ENCODE measurements at places on chromosomes 7 and 10.

DNA sequence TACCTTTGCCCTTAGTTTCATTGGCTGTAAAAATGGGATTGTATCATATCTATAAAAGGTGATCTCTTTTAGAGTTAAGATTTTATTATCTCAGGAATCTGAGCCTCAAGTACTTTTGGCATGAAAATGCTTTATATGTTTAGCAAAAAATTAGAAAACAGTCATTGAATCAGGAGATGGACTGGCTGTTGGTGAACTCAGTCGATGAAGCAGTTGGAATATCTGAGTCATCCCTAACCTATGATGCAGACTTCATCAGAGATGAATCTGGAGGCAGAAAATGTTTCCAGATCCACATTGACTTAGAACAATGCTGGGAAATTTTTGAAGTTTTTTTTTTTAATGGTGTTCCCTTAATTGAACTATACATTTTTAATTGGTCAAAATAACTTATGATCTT, 228.5 kb downstream of the SLC25A13 start:
- DNase-seq = no peak

GRCh38 chr10:16901106-16901505, 83.9 kb upstream of the RSU1 start:
- no peak for DNase-seq

DNA sequence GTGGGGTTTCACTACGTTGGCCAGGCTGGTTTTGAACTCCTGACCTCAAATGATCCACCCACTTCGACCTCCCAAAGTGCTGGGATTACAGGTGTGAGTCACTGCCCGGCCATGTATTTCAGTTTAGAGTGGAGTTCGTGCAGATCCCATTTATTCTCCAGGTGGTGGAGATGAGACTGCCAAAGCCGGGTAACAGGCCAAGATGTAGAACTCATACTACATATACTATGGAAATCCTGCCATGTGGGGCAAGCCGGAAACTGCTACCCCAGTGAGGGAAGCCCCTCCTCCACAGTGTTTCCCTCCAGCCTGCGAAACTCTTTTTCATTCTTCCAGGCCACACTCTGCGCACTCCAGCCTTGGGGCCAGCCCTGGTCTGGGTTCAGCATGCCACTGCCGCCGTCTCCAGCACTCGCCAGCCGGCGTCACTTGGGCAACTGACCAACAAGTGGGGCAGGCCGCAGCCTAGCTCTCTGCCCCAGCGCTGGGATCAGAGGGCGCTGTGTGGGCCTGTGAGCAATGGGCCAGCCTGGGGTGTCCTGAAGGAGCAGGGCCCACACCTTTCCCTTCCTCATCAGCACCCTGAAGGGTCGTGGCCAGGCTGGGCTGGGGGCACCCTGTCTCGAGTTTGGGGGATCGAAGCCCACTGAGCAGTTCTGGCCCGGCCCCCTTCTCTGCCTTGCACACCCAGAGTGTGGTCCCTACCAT, 122.0 kb downstream of the TRRAP start:
- no peak for DNase-seq

- no peak for DNase-seq
These were observed 47.8 kb downstream of the NRCAM start for GRCh38 chr7:108408296-108408991.

- no peak for DNase-seq
These were observed 61.5 kb downstream of the NKX6-2 start for GRCh38 chr10:132724446-132724845.

GRCh38 chr7:83455612-83456011, 193.3 kb downstream of the SEMA3E start:
- DNase-seq = no peak

DNA sequence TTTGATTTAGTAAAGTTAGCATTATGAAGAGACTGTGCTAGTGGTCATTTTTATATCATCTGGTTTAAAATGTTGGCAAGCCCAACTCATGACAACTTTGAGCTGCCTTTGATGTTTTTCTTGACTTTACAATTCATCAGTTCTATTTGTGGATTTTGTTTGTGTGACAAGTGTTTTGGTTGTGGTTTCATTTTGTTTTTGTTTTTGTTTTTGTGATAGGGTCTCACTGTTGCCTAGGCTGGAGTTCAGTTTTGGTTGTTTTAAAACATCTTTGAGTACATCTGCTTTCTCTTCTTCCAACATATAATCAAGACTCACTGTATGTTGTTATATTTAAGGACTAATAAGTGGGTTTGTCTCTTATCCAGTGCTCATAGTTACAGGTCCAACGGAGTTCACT, 17.6 kb upstream of the SFR1 start:
- DNase-seq = no peak

- DNase-seq = no peak
These were observed 88.7 kb downstream of the UBE2H start for GRCh38 chr7:129864042-129864441.

DNA sequence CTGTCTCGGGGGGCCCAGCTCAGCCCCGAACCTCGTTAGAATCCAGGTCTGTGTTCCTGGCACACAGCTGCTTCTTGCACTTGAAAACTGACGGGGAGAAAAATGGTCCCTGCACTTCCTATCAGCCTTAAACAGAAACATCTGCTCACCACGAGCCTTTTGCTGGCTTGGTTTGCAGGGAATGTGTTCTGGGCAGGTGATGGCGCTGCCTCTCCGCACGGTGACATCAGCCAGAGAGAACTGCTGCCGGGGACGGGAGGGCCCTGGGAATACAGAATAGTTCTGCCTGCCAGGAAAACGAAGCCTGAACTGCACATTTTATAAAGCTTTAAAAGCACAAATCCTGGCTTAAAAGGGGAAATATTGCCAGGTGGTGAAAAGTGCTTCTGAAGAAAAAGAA, 622.5 kb downstream of the TYW1 start:
- peak; percentile 33 for DNase-seq

DNA sequence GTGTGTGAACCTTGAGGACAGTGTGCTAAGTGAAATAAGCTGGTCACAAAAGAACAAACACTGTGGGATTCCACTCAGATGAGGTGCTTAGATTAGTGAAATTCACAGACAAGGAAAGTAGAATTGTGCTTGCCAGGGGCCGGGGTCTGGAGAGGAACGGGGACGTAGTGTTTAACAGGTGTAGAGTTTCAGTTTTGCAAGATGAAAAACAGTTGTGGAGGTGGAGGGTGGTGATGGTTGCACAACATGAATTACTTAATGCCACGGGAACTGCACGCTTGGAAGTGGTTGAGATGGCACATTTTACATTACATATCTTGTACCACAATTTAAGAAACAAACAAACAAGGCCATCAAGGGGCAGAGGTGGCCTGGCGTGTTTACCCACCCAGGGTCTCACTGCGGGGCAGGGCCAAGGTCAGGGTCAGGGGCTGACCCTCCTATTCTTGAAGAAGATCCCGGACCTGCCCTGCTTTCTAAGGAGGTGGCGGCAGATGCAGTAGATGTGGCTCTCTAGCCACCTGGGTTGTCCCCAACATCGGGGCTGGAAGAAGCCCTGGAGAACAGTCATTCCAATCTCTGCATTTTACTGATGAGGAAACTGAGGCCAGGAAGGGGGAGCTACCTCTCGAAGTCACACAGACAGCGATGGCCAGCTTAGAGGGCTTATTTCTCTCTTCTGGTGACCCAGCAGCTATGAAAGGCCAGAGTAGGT, 91.5 kb upstream of the LRRC4 start:
- no peak for DNase-seq

DNA sequence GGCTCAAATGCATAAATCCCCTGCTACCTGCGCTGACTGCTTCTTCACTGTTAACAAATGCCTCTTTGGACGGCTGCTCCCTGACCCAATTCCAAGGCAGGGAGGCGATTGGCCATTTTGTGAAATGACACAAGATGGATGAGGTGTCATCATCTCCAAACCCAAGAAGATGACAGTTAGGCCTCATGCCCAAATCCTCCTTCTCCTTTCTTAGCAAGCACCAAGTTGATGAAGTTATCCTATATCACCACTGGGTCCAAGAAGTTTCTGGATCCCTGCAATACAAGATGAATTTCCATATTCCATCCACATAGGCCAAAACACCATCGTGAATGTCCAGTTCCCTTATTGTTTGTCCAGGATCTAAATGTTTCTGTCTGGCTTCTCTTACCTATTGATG, 98.5 kb upstream of the RAB11FIP2 start:
- DNase-seq = no peak

DNA sequence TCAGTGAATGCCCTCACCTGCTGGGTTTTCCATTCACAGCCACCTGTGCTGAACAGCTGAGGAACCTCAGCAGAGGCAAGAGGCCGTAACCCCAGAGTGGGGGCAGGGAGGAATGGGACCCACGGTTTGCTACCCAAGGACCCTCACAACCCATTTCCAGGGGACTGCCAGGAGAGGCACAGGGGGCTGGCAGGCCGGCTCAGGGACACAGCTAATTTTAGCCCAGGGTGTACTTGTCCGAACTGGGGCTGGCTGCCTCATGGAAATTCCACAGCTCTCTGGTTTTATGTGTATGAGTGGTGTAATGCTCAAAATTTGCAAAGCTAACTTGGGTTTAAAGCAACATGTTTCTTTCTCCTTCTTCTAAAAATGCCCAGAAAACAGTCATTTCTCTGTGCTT, 42.2 kb downstream of the MINDY4 start:
- no peak for DNase-seq

DNA sequence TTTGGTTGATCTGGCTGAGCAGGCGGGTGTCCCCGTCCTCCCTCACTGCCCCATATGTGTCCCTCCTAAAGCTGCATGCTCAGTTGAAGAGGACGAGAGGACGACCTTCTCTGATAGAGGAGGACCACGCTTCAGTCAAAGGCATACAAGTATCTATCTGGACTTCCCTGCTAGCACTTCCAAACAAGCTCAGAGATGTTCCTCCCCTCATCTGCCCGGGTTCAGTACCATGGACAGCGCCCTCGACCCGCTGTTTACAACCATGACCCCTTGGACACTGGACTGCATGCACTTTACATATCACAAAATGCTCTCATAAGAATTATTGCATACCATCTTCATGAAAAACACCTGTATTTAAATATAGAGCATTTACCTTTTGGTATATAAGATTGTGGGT, 26.9 kb upstream of the TRIM56 start:
- DNase-seq = no peak

DNA sequence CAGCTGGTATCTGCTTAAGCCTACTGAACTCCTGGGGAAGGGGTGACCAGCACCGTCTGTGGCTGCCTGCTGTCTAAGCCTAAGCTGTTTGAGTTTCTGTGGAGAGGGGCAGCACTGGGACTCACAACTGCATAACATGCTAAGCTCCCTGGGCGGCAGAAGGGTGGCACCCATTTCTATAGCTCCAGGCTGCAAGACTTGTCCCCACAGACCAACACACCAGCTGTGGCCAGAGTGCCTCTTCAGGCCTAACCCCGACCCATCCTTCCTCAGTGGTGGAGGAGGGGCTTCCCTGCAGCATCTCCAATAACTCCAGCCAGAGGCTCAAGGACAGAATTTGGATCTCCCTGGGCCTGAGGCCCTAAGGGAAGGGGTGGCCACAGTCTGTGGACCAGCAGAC, 464.1 kb downstream of the SEMA3D start:
- DNase-seq = no peak

DNA sequence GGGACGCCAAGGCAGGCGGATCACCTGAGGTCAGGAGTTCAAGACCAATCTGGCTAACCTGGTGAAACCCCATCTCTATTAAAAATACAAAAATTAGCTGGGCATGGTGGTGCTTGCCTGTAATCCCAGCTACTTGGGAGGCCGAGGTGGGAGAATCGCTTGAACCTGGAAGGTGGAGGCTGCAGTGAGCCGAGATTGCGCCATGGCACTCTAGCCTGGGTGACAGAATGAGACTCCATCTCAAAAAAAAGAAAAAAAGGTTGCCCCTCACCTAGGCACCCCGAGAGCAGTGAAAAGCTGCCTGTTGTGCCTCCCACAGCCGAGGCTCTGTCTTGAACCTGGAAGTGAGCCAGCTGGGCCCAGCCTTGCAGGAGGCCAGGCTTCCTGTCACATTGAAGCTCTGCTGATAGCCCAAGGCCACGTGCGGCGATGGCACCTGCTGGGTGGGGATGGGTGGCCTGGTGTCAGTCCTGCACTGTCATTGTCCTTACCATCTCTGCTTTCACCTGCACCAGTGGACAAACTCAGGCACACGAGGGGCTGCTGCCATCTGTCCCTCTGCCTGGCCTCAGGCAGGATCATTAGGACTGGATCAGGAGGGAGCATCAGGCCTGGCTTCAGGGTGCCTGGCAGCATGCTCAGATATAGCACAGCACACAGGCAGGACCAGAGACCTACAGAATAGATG, 37.8 kb downstream of the DNAJB12 start:
- no peak for DNase-seq

- DNase-seq = no peak
These were observed at the start of gene IFIT1B for GRCh38 chr10:89377705-89378637. TSS of gene IFIT1B (plus strand) at chr10:89378056. CDS start at chr10:89378136, 80 bp downstream.

GRCh38 chr10:11147722-11148121, 130.1 kb downstream of the CELF2 start:
- no peak for DNase-seq

GRCh38 chr10:125121003-125121402, 39.4 kb downstream of the CTBP2 start:
- DNase-seq = no peak

DNA sequence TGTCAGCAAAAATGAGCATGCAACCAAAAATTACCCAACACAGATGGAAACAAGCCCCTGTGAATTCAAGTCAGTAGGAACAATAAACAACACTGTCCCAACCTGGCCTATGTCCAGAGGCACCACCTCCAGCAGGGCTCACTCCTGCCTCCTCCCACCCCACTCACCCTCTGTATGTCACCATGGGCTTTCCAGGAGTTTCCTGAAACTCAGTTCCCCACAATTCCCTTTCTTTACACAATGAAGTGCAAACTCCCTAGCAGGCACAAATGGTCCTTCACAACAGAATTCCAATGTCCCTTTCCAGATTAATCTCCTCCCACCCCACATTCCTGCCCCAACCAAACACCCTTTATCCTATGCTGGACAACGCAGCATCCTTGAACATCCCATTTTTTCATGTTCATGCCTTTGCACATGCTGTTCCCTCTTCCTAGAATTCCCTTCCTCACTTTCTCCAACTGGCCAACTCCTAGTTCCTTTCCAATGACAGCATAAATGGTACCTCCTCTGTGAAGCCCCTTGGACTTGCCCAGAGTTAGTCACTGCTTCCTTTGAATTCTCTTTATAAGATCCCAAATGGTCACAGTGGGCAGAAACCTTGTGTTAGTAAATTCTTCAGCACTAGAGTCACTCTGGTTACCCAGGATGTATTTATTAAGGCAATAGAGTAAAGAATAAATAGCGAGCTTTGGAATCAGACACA, 157.5 kb downstream of the SLIT1 start:
- DNase-seq = no peak

- no peak for DNase-seq
These were observed 13.5 kb downstream of the KCNH2 start for GRCh38 chr7:150964593-150965111.

- DNase-seq = no peak
These were observed 164.3 kb upstream of the TCERG1L start for GRCh38 chr10:131475803-131476202.

- no peak for DNase-seq
These were observed 85.5 kb downstream of the GLRX3 start for GRCh38 chr10:130221456-130222375.

GRCh38 chr7:139823959-139824521, 5.0 kb upstream of the TBXAS1 start:
- no peak for DNase-seq

DNA sequence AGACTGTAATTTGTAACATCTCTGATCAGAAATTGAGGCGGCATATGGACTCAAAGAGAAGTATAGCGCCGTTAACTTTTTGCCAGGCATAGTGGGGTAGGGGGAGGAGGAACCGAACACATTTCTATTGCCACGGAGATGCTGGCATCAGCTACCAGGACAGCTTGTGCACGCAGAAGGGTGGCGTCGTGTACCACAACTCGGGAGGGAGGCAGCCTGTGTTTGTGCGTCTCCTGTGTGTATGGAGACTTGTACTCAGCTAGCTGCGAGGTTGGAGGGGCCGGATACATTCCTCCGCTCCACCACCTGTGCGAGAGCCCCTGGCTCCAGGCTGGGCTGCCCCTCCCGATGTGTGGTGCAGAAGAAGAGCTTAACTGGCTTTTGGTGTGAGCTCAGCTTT, 634.8 kb downstream of the TYW1 start:
- DNase-seq = no peak

Measured in NCI-H187 (cell line).